ENCODE measurements at places on chromosomes 5 and 9.

GRCh38 chr5:147822686-147823491, 8.6 kb downstream of the SPINK1 start:
- peak; percentile 63 for DNase-seq

GRCh38 chr9:107137495-107138202, 145.4 kb upstream of the RAD23B start:
- no peak for DNase-seq

DNA sequence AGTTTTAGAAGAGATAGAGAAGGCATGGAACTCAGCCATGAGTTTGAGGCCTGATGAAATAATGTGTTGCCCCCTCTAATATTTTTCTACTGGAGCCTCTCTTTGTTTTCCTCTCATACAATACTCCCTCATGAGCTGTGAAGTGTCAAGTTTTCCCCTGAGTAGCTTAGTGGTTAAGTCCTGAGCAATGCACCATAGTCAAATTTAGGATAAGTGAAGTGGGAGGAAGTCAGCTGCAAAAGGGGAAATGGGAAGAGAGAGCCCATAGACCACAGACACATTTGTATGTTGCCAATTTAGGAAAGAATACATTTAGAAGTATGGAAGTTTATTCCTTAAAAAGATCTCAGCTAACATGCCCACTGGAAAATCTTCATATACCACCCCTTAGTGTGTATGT, 171.5 kb upstream of the NREP start:
- DNase-seq: no peak

GRCh38 chr9:129281506-129282145, 103.6 kb upstream of the IER5L start:
- DNase-seq: no peak

- no peak for DNase-seq
Measured at GRCh38 chr5:128318691-128319090, 219.4 kb downstream of the FBN2 start.

GRCh38 chr5:78550891-78551290, 97.7 kb downstream of the LHFPL2 start:
- DNase-seq: no peak

- no peak for DNase-seq
Measured at GRCh38 chr5:64646169-64646568, 44.1 kb upstream of the SHISAL2B start.

DNA sequence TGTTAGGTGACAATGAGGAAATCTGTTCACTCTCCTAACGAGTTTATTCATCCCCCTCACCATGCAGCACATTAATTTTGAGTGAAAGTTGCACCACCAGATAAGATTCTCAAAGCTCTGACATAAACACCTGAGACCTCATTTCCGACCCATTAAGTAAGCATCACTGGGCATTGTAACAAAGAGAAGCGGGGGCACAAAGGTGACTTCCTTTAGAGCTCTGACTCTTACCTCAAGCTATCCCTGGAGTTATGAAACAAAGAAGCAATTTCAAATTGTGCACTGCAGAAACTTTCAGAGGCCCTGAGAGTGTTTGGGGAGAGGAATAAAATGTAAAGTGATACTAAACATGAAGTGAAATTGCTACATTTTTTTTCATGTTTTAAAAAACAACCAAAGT, 29.5 kb downstream of the C5orf15 start:
- DNase-seq: no peak

DNA sequence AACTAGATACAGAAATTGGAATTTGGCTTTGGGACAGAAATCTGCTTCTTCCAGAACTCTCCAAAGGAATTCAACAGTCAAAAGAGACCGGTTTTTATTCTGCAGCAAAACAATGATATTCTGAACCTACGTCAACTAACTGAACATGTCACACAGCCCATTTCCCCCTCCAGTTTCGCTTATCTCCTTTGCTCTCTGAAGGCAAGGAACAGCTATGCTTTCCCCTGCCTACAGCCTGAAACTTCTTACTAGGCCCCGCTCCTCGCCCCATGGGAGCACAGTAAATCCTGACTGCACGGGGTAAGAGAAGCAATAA, 488 bp downstream of the SKIC3 start:
- no peak for DNase-seq

GRCh38 chr5:170985486-170985885, 123.7 kb downstream of the RANBP17 start:
- no peak for DNase-seq

- DNase-seq: peak; percentile 13
Measured at GRCh38 chr9:111959468-111960359, 63.1 kb downstream of the UGCG start.

- DNase-seq: no peak
Measured at GRCh38 chr9:122337556-122337929, 33.3 kb upstream of the PTGS1 start.

GRCh38 chr5:80250801-80251200, 5.0 kb downstream of the SERINC5 start:
- DNase-seq: no peak

DNA sequence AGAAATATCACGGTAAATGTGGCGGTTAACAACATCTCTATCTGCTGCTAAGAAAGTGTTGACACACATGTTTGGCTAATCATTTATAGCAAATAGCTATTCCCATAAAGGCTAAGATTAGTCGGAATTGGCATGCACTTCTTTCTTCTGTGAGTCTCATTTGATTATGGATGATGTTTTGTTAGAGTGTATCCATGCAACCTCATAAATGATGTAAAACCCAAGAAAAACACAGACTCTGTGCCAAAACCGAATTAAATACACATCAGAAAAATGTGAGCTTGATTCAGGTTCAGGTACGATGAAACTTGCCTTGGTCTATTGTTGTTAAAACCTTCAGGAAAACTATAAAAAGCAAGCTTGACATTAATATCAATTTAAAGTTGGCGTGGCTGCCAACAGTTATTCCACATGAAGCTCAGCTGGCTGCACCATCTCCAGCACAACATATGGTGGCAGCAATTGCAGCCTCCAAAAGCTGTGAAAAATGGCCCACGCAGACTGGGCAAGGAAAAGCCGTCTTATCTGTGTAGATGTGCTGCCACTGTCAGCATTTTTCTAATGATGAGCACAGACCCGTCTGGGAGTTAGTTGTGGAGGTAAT, 41.1 kb upstream of the ICE1 start:
- no peak for DNase-seq

DNA sequence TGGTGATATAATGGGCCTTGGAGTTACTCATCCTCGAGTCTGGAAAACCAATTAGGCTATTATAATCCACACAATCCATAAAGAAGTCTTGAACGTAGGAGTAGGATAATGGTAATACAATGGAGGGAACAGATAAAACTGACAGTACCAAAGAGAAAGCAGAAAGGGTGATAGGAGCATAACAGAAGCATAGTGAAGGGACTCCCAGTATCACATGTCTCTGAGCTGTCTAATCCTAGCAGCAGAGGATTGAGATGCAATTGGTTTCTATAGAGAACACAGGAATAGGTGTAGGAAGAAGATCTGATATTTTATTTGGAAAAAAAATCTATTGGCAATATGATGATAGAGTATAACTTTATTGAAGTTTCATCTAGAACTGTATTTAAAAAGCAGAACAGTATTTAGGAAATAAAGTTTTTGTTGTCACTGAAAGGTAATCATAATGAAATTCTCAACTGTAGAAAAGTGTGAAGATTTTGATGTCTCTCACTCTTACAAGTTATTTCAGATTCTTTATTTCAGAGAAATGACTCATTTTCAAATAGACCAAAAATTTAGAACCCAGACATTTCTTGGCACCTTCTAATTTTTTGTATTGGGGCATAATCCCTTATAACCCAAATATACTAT, 25.4 kb downstream of the SRFBP1 start:
- no peak for DNase-seq

DNA sequence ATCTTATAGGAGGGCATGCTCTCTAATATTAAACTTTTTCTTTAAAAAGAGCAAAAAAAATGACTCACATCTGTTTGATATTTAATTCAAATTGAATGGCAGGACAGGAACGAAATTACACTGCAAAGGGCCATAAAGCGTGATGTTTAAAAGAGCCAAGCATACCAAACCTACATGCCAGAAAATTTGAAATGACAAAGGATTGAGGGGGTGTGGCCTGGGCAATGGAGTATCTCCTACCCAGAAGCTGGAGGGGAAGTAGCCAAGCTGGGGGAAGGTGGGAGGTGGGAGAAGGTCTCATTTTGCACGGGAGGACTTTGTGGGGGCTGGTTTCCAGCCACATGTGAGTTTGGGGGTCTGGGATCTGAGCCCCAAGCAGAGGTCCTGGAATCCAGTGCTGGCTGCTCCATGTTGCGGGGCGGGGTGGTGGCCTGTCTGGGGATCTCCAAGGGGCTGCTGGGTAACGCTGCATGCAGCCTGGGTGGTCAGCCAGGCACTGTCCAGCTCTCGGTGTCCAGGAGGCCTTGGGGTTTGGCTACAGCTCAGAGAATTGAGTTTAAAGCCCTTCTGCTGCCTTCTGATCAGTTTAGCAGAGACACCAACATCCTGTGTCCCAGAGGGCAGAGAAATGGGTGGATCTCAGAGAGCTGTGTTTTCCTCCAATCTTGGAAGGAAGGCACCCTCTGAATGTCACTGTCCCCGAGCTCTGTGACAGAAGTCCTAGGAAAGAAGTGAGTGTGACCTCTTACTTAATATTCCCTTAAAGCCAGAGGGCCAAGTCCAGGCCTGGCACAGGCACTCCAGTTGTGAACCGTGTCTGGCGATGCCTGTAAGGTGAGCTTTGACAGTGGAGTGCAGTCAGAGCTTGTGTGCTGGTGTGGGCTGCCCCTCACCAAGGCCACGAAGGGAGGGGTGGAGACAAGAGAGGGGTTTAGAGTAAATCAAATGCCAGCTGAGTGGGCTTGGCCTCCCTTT, 7.6 kb downstream of the DCANP1 start:
- DNase-seq: no peak

DNA sequence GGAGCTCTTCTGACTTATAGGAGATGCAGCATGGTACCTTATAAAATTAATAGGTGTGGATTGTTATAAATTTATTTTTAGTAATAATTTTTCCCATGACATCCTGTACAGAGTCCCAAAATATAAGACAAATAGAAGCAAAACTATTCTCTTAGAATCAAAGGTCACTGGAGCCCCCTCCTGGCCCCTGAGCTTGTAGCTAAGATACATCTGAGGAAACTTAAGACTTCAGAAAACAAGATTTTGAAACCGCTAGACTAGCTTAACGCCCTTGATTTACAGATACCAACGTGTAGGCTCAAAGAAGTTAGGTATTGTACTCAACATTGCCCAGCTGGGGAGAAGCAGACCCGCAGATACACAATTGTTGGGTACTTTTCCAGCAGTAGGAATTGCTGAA, 45.7 kb upstream of the KCNN2 start:
- DNase-seq: no peak

DNA sequence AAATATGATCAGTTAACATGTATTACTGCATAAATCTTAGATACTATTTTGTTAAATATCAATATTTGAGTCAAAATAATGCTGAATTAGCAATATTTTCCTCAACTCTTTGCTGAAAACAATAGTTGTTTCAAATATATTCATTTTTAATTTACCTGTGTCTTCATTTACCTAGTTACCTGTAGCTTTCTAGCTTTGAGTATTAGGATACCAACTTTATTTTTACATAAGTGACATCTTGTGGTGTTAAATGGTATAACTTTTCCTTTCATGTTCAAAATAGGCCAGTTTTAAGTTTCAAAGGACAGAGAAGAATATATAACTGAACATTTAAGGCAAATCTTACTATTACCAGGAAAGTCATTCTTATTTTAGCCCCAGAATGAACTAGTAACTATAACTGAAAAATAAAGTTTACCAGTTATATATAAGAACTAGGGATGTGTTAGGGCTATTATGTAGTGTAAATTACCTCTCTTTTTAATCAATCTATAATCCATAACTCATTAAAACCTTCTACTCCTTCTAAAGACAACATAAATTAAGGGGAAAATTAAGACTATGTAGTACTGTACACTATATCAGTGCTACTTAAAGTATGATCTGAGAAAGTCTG, 25.3 kb downstream of the AP3B1 start:
- DNase-seq: no peak

All from NCI-H1417 treated with DMSO at 0.1 percent for 48 hours (cell line).